ENCODE measurements at places on chromosomes 12 and 14.

GRCh38 chr12:122813310-122813713 is 21.9 kb upstream of the HIP1R start:
- DNase-seq = no peak

DNA sequence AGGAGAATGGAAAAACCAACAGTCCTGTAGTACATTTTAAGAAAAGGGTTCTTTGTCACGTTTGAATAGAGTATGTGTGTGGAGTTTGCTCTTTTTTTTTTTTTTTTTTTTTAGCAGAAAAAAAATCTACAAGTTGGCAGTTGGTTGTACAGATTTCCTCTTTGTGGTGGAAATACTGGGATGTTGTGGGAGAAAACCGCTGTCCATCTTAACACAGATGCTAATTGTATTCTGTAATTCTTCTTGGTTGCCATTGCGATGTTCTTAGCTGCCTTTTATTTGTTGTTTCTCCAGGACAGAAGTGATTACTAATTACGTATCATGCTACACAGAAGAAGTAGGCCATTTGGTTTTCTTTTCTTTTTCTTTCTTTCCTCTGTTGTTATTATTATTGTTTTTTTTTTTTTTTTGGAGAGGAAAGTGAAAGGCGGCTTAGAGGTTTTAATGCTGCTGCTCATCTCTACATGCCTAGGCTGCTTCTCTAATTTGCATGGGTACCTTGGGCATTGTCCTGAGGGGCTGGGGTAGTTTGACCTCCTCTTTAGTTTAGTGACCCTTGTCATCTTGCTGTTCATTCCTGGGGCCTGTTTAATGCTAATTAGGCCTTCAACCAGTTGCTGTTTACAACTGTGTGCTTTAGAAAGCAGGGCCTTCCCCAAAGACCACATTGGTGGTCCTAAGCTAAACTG is 94.7 kb downstream of the TMTC2 start:
- DNase-seq = no peak

DNA sequence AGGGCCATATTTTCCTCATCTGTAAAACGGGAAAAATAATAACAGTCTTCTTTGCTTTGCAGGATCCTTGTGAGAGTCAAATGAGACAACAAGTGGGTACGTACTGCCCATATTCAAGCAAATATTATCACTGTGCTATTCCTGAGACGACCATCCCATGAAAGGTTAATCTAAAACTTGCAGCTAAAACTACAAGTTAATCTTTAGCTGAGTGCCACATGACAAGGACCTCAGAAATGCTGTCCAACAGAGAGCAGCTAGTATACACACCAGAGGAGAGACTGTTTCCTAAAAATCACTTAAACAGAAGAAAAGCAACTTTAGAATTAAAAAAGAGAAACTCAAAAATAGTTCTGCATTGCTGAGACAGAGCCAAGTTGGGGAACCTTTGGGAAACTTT is 162.7 kb upstream of the TMTC2 start:
- DNase-seq = no peak

DNA sequence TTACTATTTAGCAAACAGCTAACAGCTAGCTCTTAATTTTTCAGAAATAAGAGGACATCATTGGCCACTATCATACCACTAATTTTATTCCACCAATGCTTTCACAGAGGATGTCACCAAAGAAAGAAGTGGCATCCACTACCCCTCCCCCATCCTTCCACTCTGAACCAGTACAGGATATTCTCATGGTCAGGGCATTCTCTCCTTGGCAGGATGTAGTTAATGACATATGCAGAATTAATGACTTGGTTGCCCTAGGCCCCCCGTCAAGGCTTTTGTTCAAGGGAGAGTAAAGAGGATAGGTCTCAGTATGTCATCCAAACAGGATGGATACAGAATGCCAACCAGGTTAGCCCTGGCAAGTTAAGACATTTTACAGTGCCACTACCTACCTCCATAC is 18.9 kb upstream of the NUP107 start:
- no peak for DNase-seq

DNA sequence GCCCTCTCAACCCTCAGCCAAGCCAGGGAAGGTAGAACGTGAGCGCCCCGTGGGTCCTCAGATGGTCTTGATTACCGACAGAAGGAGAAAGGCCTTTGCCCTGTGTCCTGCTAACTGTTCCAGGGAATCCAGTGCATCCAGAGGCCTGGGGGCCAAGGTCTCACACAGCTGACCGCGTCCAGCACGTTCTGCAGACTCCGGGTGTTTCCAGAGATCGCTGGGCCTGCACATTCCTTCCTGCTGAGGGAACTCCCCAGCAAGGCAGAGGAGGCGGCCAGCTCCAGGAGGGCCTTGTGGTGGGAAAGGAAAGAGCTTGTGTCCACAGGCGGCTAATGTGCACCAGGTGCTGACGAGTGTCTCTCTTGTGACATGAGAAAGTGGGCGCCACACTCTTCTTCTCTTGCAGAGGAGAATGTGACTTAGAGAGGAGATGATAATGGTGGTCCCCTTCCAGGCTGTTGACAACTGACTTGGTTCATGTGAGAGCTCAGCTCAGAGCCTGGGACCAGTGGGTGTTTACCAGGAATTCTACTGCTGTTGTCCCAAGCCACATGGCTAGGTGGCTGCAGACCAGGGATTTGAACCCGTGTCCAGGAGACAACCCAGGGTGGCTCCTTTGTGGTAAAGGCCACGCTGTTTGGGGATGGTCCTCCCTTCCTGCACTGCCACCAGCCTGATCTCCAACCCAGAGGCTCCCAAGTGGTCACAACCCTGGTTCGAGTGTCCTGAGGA is 46.8 kb upstream of the DLK1 start:
- no peak for DNase-seq

- no peak for DNase-seq
Measured at GRCh38 chr12:34121360-34121759, 99.1 kb downstream of the ALG10 start.

DNA sequence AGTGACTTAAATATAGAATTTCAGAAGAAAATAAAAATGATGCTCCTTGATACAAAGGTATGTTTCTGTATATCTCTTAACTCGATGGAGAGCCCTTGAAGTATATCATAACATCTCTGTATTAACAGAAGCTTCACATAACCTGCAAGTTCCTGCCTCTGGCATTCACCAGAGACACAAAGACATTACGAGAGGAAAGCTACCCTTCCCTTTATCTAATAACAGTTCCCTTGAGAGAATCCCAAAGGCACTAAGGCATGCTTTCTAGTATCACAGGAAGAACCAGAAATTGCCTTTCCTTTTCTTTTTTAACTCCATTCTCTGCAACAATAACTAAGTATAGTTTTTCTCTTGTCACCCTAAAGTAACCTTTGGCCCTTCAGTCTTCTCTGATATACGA is 164.5 kb downstream of the MGAT4C start:
- DNase-seq = no peak

GRCh38 chr12:89975574-89975973 is 266.9 kb upstream of the ATP2B1 start:
- DNase-seq = no peak

DNA sequence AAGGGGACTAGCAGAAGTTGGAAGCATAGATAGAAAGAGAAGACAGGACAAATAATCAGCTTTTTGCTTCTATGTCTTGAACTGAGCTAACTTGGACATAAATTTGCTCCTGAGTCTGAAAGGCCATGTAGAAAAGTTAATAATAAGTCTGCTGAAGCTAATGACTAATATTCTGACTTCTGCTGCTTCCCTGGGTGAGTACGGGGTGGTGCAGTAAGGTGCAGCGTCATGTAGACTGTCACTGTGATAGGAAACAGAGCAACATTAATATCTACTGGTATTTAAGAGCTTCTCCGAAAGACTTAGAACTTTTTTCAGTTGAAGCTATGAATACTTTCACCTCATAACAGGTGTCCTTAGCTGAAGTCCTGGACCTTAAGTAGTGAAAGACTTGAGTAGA is 34.1 kb upstream of the CPM start:
- DNase-seq = no peak

GRCh38 chr14:51725061-51725460 is 73.4 kb downstream of the FRMD6 start:
- no peak for DNase-seq

GRCh38 chr12:11143352-11143751 is 8.9 kb upstream of the TAS2R30 start:
- no peak for DNase-seq

DNA sequence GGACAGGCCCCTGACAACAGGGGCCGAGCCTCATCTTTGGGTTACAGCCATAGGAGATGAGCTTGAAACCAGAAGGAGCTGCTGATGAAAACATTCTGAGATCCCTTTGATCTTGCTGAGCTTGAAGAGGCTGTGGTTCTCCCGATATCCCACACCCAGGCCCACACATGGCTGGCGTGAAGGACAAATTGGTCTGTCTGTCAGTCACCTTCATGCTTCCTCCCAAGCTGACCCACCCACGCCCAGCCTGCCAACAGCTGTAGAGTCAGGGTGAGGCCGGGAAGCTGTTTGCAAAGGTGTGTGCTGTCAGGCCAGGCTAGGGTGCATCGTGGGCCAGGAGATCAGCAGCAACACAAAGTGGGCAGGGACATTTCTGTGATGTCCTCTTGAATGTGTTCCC is 43.2 kb downstream of the FZD10 start:
- no peak for DNase-seq

- DNase-seq = no peak
Measured at GRCh38 chr12:115840159-115840558, 437.3 kb downstream of the MED13L start.

GRCh38 chr12:47558625-47559345 is 147.0 kb downstream of the RPAP3 start:
- no peak for DNase-seq

DNA sequence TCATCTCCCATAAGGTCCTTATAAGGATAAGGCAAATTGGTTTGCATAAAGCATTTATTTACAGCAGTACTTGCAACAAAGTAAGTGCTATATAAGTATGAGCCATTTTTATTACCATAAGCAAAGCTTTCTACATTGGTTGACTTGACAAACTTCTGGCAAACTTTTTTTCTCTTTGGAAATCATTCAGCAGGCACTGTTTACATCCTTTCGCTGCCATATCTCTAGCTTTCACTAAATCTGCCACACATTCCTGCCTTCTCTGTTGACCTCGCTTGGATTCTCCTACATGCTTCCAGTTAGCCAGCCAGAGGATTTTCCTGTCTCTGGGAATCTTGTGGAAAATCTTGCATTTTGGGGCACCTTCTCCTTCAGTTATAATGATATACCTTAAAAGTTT is 21.8 kb upstream of the HDAC7 start:
- DNase-seq = no peak

DNA sequence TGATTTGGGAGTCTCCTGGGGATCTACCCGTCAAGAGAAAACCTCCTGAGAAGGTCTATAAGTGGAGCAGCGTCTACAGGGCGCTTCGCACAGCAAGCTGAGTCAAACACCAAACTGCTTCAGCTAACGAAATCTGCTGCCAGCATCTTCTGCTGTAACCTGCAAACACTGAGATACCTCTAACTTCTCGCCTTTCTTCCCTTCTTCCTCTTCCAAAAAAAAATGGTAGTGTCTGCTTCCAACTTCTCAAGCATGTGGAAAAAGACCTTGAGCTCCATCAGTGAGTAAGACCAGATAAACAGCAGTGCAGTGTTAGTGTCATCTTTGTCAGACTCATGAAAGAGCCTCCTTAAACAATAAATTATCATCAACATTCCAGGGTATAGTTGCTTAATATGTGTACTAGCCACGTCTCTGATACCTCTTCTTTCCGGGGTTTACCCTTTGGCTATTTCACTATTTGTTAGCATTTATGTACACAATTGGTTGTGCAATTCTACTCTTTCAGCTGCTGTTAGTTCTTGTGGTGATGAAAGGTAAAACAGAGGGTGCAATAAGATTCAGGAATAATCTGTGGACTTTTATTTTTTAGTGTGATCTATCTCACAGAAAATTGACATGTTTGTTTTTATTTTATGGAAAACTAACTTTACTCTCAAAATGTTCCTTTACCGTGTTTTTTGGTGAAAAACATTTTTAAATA is 81.6 kb downstream of the LLPH start:
- DNase-seq = no peak

DNA sequence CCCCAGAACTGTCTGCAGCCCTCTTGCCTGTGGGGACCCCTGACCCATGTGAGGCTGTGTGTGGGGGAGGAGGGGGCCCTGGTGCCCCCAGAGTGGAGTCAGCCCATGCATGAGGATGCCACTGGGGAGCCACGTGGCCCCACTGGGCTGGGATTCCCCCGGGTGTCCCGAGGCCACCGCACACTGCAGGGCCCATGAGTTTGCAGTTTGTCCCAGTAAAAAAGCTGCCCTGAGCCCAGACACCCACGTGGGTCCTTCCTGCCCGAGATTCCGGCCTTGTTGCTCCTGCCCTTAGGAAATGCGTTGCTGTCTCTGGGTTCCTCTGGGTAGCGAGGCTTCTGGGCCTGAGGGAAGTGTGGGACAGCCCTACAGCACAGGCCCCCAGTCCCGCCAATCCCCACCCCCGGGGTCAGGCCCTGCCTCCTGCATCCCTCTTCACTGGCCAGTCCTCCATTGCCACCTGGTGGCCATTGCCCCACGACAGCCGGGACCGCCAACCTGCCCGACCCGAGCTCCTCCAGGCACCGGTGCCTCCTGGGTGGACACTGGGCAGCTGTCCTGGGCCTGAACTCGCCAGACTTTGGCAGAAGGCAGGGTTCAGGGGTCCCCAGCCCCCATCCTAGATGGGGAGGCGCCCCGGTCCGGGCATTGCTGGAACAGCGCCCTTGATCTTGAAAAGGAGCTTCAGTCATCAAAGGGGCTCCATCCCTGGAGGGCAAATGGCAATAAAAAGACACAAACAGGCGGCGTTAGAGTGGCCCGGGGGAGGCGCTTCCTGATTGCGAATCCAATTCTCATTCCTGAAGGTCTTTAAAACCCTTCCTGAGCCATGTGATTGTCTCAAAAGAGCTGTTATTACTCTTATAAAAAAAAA is 15.6 kb upstream of the C14orf180 start:
- DNase-seq = peak; percentile 84

DNA sequence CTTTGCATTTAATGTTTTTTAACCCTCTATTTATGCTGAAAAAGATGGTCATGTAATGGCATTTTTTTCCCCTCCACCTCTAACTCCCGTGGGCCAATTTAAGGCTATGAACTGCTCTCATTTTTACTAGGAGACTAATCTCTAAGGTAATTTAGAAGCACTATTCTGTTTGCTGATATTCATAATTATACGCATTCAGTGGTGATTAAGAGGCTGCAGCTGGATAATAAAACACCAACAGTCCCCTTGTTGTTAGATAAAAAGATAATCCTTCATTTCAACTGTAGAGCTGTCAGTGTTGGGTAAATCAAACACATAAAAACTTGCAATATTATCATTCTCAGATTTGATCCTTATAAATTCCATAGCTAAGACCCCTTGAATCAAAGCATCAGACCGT is 8.9 kb downstream of the MYO1H start:
- no peak for DNase-seq

- no peak for DNase-seq
Measured at GRCh38 chr12:3077572-3078081, 448 bp downstream of the TSPAN9 start.

DNA sequence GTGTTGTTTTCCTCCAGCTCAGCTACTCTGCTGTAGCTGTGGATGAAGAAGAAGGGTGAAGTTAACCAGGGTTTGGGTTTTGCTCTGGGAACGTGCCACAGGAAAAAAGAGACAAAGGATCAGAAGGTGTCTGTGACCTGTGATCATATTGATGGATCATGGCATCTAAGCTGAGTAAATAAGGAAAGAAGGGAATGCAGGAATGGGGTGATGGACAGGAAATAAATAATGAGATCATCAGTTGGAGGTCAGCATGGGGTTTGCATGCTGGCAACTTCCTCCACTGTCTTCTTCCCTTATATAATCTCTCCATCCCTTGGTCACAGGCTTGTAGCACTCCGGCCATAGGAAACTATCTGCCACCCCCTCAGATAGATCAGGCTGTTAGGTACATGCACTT is 430.3 kb upstream of the PDE3A start:
- DNase-seq = no peak
